Pulmonary artery endothelial cell (primary cell): ENCODE measurements at places on chromosomes 4 and X. TPM values are rescaled to one million over a fixed set of nuclear protein-coding genes. Genes with fewer than 3 reads are reported as not detected.

DNA sequence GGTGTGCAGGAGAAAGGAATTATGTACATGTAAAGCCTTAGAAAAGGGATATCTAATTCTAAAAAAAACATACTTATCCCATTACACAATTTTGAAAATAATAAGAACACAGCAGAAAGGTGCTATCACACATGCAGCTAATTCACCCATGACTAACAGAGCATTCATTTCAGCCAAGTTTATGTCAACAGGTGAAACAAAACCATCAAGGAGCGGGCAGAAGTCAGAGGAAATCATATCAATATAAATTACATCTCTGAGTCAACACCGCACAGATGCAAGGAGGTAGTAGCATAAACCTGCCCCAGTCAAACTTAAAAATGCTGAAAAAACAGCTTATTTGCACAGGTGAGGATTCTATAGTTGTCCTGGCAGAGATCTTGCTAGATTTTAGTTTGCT lies 197.9 kb downstream of the PRDM5 start:
- DNase-seq = no peak

The VSIG4 gene
- not detected in 2 replicates for total RNA-seq

The LEF1 gene
- total RNA-seq = not detected in 2 replicates

DNA sequence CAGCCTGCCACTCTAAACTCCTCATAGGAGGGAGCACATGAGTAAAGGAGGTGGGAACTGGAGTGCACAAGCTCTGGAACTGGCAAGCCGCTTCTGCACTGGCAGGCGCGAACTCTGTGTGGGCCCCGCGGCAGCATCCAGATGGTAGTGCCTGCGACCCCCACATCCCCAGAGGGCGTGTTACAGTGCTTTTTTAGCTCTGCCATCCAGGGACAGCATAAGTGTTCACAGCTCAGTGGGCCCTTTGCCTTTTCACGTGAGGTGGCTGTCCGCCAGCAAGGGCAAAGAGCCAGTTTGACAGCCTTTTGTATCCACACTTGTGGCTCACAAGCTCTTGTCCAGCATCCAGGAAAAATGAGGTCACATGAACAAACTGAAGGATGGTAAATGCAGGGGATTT lies 581.6 kb upstream of the DIAPH2 start:
- no peak for DNase-seq

DNA sequence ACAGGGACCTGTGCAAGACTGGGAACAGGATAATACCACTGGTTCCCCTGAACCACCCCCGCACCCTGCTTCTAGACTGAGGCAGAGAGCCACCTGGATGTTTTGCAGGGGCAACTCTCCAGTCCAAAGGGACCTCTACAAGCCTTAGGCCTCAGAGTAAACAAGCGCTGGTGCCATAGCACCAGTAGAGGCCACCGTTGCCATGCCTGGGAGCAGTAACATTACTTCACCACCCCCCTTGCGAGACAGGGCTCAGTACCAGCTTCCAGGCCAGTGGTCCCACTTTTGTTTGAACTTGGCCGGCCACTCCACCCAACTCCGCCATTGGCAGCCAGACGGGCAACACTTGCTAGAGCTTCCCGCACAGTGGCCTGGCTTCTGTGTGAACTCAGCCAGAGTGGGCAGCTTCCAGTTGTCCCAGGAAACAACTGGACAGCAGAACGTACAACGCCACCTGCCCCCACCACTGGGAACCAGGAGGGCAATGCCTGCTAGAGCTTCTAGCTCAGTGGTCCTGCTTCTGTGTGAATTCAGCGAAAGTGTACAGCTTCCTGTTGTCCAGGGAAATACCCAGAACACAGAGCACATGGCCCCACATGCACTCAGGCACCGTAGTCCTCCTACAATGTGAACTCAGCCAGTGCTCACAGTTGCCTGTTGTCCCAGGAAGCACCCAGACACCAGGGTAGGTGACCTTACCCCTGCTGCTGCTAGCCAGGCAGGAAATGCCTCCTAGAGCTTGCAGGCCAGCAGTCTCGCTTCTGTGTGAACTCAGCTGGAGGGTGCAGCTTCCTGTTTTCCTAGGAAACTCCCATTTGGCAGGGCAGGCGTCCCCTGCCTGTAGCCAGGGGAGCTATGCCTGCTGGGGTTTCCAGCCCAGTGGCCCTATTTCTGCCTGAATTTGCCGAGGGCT lies 39.9 kb upstream of the PCDH19 start:
- DNase-seq = peak; percentile 1

The TREX2 gene
- total RNA-seq = 0.73 and 1.0 TPM in 2 replicates

DNA sequence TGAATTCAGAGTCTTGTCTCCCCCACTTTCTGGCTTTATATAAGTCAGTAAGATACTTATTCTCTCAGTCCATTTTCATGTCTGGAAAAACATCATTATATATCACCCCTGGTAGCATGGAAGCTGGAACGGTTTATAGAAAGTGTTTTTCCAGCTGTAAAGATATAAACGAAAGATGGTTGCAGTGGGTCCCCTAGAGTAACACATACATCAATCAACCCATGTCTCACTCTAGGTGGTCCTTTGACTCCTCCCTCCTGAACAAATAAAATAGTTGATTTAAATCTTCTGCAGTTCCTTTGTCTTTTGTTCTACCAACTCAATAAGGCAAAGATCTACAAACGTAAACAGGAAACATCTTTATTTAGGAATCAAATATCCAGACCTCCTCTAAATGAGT lies 1306.1 kb upstream of the TENM3 start:
- no peak for DNase-seq

The TMPRSS11D gene
- total RNA-seq = not detected in 2 replicates

GRCh38 chr4:2803624-2804448 lies 11.0 kb downstream of the SH3BP2 start:
- DNase-seq = no peak

The GPC4 gene
- total RNA-seq = not detected in 2 replicates

DNA sequence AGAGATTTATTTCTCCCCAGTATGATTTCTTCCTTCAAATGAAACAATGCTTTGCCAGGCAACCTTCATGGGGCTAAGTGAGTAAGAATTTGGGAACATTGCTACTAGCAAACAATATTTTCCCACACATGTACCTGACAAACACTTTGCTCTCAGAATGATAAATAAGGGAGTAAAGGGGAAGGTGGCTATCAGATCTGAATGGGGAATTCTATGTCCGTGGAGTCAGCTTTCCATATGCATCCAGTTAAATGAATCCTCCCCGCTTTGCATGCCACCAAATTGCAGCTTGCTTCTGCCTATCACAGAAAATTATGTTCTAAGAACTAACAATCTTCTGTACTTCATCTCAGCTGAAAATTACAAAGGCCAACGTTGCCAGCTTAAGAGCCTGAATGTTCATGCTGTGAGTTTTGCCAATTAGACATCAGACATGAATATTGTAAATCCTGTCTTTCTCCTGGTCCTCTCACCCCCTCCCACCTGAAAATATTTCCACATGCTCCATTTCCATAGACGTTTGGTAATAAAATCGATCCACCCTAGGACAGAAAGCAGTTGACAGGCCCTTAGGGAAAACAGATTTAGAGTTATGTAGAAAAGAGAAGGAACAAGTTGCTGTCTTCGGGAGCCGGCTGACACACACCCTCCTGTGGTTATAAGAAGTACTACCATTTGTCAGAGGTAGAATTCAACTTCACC lies 6.3 kb downstream of the MEPE start:
- DNase-seq = no peak

The TLR1 gene
- 6.5 and 7.5 TPM in 2 replicates for total RNA-seq

The SMPX gene
- total RNA-seq = not detected in 2 replicates

- no peak for DNase-seq
Measured at GRCh38 chr4:94870146-94870545, 112.4 kb downstream of the BMPR1B start.

DNA sequence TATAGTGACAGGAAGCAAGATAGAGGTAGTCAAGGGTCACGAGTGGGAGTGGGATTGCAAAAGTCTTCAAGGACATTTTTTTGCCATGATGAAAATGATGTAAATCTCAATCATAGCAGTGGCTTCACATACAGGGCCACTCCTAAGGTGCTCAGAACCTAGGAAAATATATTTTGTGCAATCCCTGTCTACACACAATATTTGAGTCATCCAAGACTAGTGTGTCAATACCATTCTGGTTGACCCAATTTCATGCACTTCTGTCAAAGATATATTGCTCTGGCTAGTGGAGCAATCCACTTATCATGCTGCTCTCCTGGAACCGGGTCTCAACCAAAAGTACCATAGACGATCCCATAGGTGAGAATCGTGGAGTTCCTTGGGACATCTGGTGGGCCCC lies 24.2 kb upstream of the XPNPEP2 start:
- DNase-seq = no peak

The RBMXL3 gene
- total RNA-seq = not detected in 2 replicates

The HTN1 gene
- not detected in 2 replicates for total RNA-seq

GRCh38 chr4:156596026-156596425 lies 375.6 kb downstream of the PDGFC start:
- no peak for DNase-seq

GRCh38 chr4:131426023-131426758 lies 1722.9 kb upstream of the PCDH10 start:
- DNase-seq = no peak

- DNase-seq = no peak
Measured at GRCh38 chr4:13159041-13159620, 325.0 kb downstream of the RAB28 start.

GRCh38 chr4:170818786-170819185 lies 729.0 kb upstream of the AADAT start:
- DNase-seq = no peak

The ADH7 gene
- total RNA-seq = not detected in 2 replicates

- DNase-seq = no peak
Measured at GRCh38 chrX:20397587-20397986, 130.9 kb upstream of the RPS6KA3 start.

GRCh38 chrX:274904-275475 lies 6.2 kb upstream of the PLCXD1 start:
- DNase-seq = no peak

The VEGFC gene
- 18.9 and 19.1 TPM in 2 replicates for total RNA-seq

GRCh38 chr4:44738615-44739014 lies 12.3 kb upstream of the GNPDA2 start:
- DNase-seq = no peak

The BTK gene
- 0.07 TPM in 1 of 2 replicates, not detected in the other for total RNA-seq

The ARHGAP10 gene
- total RNA-seq = 18.5 and 28.8 TPM in 2 replicates

The FGF13 gene
- total RNA-seq = not detected in 2 replicates

GRCh38 chrX:100731441-100732281 lies at the start of gene SYTL4:
Gene SYTL4 (minus strand): TSS chrX:100732121. CDS start chrX:100702037, 30,084 bp downstream.
- no peak for DNase-seq

DNA sequence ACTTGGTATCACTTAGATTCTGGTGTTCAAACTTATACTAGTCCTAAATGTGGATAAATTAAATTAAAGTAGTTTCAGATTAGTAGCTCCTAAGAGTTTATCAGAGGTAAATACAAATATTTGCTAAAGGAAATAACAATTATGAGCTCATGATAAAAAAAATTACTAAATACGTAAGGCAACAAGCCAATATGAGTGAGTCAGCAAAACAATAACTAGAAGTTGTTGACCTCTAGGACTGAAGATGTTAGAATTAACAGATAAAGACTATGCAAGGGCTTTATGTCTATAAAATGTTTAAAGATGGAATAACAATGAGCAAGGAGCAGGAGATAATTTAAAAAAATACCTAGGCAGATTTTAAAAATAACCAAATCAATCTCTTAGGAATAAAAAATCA lies 195.8 kb downstream of the CLCN4 start:
- DNase-seq = no peak

The CSN1S1 gene
- total RNA-seq = not detected in 2 replicates

GRCh38 chr4:166625018-166625637 lies 609.2 kb downstream of the SPOCK3 start:
- no peak for DNase-seq

The POU3F4 gene
- total RNA-seq = not detected in 2 replicates

The PPP2R3B gene
- total RNA-seq = 18.7 and 22.4 TPM in 2 replicates
